Cerebellar nuclear complex (tissue), 1 donor: ENCODE measurements at places on chromosomes 16 and 17.

DNA sequence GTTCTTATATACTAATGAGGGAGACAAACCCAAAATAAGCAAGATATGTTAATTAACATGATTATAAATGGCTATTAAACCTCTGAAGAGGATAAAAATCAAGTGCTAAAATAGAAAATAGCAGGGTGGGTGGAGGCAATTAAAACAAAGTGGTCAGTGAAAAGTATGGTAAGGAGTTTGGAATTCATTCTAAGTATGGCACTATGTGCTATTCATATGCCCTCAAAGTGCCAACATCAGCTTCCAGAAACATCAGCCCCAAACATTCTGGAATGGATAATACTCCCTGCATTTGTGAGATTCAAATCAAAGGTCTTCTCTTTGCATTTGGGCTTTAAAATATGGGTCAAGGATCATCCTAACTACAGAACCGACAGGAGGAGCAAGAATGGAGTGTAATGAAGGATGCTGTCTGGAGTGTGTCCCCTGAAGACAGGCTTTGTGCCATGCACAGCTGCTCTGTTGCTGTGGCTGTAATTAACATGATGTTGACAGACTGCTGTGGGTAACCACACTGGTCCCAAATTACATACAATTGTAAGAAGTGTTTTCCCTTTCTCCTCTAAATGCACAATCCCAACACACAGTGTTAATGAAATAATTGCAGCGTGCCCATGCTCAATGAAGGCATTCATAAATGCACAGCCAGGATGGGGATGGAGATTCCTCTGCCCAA is 93.1 kb downstream of the VAT1L start:
- no peak for DNase-seq

DNA sequence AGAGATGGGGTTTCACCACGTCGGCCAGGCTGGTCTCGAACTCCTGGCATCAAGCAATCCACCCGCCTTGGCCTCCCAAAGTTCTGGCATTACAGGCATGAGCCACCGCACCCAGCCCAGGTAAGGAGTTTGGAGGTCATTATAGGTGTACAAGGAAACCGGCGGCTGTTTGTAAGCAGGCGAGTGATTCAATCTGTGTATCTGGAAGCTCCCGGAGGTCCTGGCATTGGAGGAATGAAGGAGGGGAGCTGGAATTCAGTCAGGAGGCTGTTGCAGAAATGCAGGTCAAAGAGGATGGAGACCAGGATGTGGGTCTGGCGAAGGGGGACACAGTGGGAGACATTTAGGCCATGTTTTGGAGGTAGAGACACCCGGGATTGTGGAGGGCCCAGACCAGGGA is 18.8 kb downstream of the CDC42EP4 start:
- no peak for DNase-seq

- no peak for DNase-seq
Measured at GRCh38 chr16:88312732-88313131, 70.0 kb upstream of the ZNF469 start.

- DNase-seq = no peak
Measured at GRCh38 chr17:36682773-36683172, 81.4 kb downstream of the MRM1 start.

DNA sequence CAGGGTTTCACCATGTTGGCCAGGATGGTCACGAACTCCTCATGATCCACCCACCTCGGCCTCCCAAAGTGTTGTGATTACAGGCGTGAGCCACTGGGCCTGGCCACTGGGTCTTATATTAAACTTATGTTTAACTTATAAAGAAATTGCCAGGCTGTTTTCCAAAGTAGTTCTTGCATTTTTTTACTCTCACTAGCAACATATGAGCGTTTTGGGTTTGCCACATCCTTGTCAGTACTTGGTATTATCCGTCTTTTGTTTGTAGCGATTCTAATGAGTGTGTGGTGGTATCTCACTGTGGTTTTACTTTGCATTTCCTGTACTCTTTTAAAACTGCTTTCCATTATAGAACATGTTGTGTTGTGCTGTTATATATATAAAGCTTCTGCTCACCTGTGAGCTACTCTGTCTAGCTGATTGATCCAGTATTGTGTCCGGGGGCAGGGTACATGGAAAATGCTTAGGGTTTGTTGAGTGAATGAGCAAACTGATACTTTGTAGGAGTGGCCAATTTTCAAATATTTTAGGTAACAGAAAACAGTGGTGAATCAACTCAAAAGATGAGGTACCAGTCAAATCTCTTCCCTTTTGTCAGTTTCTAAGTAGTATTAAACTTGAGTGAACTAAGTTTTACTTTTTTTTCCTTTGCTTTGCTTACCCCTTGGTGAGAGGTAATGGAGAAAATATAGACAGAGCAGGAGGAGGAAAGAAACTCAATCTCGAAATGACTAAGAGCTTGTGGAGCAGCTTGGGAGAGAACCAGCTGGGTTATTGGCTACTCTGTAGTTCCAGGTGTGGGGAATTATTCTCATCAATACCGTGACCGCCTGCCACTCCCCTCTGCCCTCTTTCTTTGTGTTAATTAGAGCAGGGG is 75.8 kb downstream of the PITPNC1 start:
- no peak for DNase-seq

- DNase-seq = no peak
Measured at GRCh38 chr16:74480150-74481029, 59.1 kb upstream of the CLEC18B start.

DNA sequence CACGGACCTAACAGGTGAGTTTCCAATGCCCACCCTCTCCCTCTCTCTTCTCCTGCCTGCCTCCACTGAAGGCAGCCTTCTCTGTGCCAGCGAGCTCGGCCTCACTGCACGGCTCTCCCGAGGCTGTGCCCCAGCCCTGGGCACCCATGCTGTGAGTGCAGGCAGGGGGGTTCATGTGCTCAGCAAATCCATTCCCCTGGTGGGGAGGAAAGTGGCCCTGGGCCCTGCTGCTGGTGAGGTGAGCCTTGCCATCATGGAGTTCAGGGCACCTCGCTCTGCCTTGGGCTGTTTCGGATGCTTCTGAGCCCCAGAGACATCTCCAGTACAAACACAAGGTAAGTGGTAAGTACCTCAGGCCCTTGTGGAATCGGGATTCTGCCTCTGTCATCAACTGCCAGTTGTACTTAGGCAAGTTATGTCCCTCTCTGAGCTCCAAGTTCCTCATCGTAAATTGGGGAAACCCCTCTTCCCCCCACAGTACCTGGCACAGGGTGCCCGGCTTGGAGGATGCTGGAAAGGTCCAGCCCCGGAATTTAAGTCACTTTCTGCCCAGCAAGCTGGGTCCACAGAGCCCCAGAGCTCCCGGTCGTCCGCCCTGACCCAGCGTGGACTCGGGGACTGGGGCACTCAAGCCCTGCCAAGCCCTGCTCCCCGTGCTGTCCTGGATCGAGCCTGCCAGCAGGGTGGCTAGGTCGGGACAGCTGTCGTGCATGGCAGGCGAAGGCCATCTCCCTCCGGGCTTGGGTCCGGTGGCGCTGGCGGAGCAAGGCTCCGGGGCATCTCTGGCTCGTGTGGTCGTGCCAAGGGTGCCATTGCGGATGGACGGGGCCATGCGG is 684 bp upstream of the NUDT16L1 start:
- no peak for DNase-seq

DNA sequence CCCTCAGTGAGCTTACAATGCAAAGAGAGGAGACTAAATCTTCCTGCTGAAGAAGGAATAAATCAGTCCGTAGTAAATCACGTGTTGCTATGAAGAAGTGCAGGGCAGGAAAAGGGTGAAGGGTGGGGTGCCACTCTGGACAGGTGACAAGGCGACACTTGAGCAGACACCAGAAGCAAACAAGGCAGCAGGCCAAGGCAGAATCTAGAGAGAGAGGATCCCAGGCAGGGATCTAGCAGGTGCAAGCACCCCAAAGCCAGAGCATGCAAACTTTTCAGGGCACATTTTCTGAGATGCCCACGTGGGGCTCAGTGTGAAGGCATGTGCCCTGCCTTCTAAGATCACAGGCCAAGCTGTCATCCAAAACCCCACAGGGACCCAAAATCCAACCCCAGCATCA is 193.3 kb downstream of the ZNF423 start:
- DNase-seq = no peak

GRCh38 chr16:56352351-56353053 is 72.8 kb downstream of the AMFR start:
- no peak for DNase-seq

GRCh38 chr17:41518789-41519449 is at the start of gene KRT15:
Gene KRT15 (minus strand): TSS chr17:41518890. CDS start chr17:41518827, 63 bp downstream.
- no peak for DNase-seq

- no peak for DNase-seq
Measured at GRCh38 chr16:54244061-54244886, 42.3 kb downstream of the IRX3 start.

DNA sequence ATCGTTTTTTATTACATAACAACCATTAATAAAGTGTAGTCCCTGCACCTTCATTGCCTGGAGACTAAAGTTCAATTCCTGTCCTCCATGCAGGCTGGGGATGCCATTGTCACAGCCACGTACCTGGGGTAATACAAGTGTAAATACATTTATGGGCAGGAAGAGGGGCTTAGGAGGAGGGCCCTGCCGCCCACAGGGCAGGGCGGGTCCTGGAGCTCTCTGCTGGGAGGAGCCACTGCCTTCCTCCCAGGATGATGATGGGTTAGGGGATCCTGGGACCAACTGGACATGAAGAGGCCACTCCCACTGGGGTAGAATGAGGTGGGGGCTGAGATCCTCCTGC is 44.1 kb upstream of the SLC38A10 start:
- DNase-seq = no peak

DNA sequence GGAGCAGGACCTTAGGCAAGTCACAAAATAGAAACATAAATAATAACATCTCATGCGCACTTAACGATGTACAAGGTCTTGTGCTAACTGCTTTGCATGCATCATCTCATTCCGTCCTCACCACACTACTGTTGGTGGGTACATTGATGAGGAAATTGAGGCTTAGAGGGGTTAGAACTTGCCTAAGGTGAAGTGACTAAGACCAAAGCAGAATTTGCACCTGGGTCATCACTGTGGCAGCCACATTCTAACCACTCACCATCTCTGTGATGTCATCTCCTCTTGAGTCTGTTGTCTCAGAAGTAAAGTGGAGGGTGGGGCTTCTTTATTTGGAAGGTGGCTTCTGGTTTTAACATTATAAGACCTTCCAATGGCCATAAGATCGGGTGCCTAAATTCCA is 20.4 kb upstream of the TRIM25 start:
- no peak for DNase-seq

DNA sequence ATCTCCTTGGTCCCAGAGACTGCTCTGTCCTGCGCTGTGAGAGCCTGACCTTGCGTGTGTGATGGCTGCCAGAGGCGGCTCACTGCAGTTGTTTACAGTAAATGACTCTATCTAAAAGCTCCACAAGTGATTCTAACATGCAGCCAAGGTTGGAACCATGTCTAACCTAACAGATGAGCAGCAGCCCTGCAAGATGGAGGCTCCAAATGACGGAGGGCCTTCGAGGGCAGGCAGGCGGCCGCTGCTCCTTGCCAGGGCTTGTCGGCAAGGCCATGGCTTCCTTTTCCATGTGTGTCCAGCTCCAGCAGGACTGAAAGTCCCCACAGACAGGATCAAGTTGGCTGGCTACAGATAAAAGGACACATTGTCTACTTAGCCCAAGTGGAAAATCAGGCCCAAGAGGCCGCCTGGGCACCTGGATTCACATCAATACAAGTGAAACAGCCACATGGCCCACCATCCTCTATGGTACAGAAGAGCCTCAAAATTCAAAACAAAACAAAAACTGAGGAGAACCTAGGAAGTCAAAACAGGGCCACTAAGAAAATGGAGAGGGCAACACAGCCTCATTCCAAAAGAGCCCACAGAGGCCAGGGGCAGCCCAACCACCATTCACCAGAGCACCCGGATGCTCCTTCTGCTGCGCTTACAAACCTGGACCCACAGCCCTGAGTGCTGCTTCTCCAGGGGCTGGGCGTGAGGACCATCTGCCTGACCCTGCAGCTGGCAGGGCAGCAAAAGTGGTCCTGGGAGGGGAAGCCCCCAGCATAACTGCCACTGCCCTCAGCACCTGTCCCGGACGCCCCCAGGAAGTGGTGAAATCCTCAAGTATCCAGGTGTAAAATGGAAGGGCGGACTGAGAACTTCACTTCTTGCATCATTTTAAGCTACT is 65.0 kb downstream of the AMFR start:
- no peak for DNase-seq

DNA sequence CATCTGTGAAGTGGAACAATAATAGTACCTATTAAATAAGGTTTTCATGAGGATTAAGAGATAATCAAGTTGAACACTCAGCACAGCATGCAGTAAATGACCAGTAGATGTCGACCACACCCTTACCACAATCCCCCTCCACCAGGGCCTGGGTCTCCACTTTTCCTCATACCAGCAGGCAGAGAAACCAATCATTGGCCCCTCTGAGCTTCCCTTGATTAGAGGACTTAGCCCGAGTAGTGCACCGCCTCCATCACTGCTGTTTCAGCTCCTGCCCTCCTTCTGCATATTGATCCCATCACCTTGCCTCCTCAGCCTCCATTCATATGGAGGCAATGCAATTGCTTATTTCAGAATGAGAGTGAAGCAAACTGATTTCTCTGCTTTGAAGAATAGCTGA is 96.5 kb upstream of the CDH11 start:
- DNase-seq = no peak

DNA sequence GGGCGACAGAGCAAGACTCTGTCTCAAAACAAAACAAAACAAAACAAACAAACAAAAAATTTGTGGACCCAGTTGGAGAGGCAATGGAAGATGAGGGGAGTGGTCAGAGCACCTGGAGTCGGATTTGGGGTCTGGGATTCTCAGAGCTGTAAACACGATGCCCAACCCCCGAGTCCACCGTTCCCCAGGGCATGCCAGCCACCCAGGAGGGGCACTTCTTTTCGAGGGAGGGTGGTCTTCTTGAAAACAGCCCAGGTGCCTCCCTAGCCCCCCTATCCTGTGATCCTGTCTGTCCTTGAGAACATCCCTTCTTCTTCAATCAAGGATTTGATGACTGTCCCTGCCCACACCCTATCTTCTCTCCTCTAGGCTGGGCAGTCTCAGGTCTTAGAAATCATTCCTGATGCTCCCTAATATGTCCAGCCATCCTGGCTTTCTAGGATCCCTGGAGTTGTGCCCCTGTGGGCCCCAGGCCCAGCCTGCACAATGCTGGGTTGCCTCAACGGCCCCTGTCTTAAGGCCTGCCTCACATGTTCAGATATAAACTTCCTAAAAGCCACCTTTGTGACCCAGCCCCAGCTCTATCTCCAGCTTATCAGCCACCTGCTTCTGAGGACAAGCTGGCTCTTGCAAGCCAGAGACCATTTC is 3.1 kb upstream of the SLC13A2 start:
- DNase-seq = no peak
